ENCODE measurements at places on chromosomes 1 and 21.

- no peak for DNase-seq
Observed at GRCh38 chr1:235100194-235100772, 28.4 kb downstream of the TOMM20 start.

GRCh38 chr21:41706263-41706639, 60.6 kb downstream of the RIPK4 start:
- DNase-seq, result no peak

DNA sequence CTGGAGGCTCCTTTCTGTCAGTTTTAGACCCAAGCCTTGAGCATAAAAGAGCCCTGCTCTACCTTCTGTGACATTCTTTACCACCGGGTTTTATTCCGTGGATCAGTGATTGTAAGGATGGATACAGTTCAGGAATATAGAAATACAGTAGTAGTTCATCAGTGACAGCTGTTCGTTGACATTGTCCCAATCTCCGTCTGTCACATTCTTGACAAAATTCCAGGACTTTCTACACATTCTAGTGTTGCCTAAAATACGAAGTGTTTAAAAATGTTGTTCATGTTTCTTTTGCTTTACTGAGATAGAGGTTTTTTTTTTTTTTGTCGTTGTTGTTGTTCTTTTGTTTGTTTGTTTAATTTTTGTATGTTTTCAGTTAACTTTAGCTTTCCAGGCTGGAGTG, 29.9 kb downstream of the MAP10 start:
- no peak for DNase-seq

DNA sequence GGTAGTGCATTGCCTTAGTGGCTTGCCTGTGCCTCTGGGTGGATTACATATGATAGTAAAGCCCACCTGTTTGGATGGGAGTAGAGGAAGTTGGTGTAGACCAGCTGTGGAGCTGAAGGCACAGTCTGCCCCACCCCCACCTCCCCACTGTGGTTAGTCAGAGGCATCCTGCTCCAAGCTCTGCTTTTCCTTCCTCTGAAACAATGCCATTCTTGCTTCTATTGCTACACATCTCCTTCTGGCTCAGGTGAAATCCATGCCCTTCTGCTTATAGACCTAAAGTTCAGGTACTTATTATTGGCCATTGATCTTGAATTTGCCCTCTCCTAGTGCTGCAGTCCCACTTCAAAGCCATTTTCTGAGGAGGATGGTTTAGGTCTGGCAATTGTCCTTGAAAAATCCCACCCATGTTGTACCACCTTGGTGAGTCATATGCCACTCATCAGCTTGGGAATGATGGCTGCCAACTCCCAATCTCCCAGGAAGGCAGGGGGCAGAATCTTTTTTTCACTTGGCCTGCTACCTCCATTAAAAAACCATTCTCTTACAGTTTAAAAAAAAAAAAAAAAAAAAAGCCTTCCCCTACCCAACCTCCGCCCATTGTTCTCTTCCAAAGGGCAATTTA, 6.7 kb upstream of the TXLNA start:
- no peak for DNase-seq

- DNase-seq, result no peak
Observed at GRCh38 chr21:45977396-45977795, 4.2 kb upstream of the COL6A1 start.

- DNase-seq, result no peak
Observed at GRCh38 chr1:240533154-240533780, 78.7 kb downstream of the GREM2 start.

DNA sequence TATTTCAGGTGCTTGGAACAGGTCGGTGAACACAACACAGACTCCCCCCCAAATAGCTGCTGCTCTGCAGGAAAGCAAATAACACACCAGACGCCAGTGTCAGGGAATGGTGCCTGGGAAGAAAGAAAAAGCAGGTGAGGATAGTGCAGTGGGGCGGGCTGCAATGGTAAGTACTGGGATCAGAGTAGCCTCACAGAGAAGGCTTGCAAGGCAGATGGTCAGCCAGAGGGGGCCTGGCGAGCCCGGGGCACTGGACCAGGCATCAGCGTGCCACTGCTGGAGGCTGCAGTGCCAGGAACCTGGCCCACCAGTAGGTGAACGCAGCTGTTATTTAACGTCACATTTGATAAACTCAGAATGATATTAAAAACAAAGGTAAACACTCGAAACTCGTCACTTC, 60.0 kb downstream of the POFUT2 start:
- no peak for DNase-seq

- no peak for DNase-seq
Observed at GRCh38 chr1:95197616-95198252, 36.3 kb upstream of the RWDD3 start.

DNA sequence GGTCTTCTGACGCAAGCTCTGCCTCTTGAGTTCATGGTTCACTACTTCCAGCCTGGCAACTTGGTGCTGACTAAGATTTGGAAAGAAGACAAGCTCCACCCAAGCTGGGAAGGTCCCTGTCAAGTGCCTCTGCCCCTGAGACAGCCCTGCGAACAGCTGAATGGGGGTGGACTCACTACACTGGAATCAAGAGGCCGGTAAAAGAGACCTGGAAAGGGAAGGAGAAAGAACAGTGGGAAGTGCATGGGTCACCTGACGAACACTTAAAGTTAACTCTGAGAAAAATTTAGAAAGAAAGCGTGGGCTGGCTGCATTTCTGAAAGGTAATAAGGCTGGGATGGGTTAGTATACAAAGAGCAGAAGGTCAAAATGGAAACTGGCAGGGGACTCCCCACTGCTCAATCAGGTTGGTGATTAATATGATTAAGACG, 26.1 kb upstream of the ZNF496 start:
- no peak for DNase-seq

DNA sequence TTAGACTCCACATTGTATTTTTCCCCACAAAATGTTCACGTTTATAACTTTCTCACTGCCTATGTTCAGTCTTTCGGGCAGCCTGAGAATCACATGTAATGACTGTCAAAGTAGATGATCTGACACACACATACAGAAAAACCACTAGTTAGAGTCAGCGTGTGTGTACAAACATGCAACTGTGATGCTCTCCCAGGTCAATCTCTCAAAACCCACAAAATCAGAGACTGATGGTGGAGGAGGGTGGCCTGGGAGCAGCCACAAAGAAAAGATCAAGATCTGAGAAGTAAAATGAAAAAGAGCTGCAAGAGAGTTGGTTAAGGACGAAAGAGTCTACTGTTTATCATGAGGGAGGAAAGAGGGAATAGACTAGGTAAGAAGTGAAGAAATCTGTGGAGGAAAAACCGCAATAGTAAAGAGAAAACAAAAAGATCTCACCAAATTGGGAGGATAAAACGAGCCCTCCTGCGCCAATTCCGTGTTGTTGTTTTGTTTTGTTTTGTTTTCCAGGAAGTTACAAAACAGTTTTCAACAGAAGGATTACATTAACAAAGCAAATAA, 2.3 kb downstream of the EGLN1 start:
- no peak for DNase-seq

DNA sequence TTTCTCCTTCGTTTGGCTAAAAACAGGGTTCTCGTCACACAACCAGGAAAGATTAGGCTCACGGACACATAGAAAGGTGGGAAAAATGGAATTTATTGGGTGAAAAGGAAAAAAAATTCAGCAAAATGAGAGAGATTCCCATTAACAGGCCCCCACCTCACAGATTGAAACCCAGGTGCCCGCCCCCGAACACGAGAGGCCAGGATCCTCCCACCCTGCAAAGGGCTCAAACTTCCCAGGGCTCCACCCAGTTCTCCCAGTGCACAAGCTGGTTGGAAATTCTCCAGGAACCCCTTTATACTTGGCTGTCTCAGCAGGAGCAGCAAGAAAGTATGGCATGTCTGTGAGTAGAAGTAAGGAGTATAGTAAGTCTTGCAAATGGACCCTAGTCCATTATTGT, 499.7 kb downstream of the RWDD3 start:
- DNase-seq, result no peak

DNA sequence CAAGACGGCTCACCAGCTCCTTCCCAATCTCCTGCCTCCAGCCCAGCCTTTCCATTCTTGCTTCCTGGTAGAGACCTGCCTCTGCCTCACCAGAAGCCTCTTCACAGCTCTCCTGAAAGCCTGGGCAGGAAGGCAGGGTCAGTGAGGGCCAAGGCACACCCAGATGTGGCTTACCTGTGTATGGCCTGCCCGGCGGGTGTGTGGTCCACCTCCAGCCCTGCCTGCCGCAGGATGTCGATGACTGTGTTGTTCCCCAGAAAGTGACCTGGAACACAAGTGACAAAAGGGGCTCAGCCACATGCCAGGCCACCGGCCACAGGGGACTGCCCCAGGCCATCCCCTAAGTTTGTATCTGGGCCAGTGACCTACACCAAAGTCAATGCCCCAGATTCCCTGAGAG, 218.9 kb downstream of the TRABD2B start:
- DNase-seq, result no peak

GRCh38 chr1:40690771-40691537, 550 bp upstream of the NFYC start:
- DNase-seq, result no peak

DNA sequence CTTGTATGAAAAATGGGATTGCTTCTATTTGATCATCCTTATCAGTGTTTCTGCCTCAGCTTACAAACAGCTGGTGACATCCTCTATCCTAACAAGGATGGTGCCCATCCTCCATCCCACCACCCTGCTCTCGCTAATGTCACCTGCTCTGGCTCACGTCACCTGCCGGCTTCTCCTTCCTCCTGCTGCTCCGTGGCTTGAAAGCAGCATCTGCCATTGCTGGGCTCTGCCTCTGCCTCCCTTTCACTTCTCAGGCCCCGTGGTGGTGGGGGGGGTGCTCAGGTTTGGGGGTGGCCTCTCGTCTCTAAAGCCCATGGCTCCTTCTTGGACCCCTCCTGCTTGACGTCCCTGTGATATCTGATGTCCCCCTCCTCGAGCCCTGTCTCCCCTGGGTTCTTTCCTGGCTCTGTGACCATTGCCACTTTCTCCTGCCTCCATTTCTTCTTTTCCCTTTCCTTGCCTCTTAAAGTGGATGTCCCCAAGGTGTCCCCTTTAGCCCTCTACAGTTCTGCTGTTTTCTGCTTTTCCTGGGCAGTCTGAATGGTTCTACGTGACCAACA, 135.5 kb upstream of the ERRFI1 start:
- DNase-seq, result no peak

GRCh38 chr1:234371414-234371813, 1.8 kb upstream of the COA6 start:
- no peak for DNase-seq

DNA sequence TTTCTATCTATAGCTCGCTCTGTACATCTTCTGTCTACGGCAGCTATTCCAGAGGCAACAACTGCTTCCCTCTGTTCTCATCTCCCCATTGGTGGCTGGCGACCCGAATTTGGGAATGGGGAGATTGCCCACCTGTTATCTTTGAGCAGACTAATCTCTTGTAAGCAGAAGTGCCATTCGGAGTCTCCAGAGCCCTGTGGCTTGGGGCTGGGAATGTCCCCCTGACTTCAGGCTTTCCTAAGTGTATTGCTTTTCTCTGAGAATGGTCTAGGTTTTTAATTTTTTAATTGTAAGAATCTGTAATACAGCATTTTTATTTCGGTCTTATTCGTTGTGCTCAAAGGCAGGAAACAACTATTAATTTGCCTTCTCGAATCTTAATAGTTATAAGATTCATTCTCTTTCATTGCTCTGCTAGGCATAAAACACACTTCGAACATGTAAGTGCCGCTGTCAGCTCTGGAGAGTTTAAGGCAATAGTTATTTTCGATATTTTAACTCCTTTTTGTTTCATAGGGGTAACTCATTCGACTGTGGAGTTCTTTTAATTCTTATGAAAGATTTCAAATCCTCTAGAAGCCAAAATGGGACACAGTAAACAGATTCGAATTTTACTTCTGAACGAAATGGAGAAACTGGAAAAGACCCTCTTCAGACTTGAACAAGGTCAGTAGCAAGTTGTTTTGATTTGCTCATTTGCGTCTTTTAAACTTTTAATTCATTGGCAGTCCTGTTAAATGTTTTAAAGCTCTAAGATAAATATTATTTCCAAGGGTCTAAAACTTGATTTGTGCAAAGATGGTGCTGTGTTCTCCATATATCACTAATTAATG, 514 bp downstream of the AGL start:
- no peak for DNase-seq

DNA sequence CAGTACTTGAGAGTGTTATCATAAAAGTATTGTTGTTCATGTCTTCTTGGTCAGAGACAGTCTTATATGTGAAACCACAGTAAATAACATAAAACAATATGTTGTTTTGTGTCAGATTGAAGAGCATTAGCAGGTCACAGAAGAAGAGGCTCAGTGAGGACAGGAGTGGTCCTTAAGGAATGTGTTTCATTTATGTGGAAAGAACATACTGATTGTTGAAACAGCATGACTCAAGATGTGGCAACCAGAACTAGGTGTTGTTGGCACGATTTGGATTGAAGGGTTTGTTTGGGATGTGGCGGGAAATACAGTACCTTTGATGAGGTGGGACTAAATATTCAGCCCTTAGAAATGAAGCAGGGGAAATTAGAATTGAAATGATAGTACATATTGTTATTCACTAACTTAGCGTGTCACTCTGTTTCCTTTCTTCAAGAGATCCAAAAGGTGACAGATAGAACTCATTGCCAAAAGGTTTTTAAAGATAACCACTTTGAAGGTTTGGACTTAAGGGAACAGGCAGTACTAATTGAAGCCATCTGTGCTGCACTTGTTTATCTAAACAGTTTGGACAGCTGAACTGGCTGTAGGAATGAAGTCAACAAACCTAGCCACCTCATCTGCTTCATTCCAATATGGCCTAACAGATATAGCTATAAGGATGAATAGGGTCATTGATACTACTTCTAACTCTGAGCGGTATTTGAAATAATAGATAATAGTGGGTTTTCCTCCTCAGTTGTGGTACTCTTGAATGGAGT, 14.4 kb downstream of the RALGPS2 start:
- DNase-seq, result no peak

DNA sequence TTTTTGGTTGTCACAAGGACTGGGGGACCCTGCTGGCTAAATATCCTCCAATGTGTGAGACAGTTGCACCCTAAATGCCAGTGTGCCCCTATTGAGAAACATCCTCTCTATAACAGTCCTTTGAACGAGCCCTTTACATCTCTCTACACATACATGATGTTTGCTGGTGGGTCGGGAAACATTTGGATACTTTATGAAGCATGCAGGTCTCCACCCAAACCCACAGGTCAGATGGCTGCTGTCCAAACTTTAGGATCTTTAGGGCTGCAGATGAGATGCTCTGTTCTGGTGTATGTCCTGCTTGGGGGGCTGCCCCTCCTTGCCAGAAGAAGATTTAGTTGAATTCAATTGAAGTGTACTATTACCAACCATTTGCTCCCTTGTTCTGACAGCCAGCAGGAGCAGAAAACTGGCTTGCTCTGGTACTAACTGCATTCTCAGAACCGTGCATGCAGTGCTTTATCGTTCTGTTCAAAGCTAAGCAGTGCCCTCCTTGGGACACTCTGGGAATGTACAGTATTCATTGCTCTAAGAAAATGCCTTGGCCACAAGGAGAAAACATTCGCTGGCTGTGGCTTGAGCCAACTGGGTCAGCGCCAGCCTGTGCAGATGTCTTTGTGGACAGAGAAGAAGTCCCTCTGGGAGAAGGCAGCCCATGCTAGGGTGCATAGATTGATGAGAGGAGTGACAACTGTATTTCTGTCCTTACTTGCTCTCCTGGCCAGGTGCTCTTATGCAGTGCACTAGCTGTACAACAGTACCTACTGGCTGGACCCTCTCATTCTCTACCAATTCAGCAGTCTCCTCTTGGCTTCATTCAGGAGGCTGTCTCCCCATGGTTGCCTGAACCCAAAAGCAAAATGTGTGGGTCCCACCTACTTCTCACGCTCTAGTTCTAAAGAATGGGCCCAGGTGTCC, 61.4 kb upstream of the DIRAS3 start:
- no peak for DNase-seq

GRCh38 chr1:15213341-15213821, 33.6 kb upstream of the FHAD1 start:
- DNase-seq, result no peak

Data from NCI-H1417 treated with DMSO at 0.1 percent for 48 hours (cell line).